Suppressor macrophage (primary cell): ENCODE measurements at places on chromosomes 1 and 21.

- no peak for DNase-seq
Observed at GRCh38 chr21:41662761-41663160, 104.1 kb downstream of the RIPK4 start.

- DNase-seq: no peak
Observed at GRCh38 chr1:81799939-81800694, 617 bp upstream of the ADGRL2 start.

DNA sequence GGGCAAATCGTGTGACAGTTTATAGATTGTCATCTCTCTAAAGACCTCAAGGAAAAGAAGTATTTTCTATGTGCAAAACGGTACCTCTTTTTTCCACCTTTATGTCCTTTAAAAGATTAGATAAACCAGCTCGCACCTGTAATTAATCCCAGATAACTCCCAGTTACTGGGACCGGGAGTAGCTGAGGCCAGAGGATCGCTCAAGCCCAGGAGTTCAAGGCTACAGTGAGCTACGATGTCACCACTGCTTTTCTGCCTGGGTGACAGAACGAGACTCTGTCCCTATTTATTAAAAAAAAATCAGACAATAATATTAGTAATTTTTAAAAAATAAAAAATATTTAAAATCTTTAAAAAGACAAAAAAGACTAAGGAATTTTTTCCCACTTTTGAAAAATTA, 141.4 kb downstream of the NR5A2 start:
- DNase-seq: no peak

DNA sequence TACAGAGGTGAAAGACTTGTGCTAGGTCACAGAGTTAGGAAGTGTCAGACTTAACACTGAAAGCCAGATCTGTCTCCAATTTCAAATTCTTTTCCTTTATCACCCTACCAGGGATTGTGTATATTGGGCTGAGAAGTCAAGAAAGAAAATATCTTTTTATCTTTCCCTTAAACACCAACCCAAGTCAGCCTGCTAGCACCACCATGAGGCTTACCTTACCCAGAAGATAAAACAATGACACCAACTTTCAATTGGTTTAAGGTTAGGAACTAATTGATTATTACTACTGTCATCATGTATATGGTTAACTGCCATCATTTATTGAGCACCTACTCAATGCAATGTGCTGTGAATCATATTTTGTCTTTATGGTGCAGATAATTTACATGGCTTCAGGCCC, 178.9 kb upstream of the FOXD3 start:
- no peak for DNase-seq

GRCh38 chr1:3775490-3776230, 3.1 kb downstream of the SMIM1 start:
- peak; percentile 70 for DNase-seq

DNA sequence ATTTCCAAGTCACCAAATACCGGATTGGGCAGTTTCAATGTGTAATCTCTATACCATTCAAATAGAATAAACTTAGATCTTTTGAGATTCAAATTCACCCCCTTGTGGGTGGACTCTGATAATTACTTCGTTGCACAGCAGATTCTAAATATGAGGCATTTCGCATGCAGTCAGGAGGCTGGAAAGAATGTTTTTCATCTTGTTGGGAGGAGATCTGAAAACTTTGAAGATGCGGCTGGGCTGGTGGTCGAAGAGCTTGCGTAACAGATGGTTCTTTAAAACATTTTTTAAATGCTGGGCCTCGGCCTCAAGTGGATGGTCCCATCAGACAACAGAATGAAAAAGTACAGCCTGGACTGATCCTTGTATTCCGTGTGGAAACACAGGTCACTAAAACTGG, 10.4 kb downstream of the NR5A2 start:
- DNase-seq: no peak

- DNase-seq: no peak
Observed at GRCh38 chr1:204870160-204870912, at the start of gene NFASC. Gene NFASC (plus strand): TSS chr1:204870862. CDS start chr1:204944316, 73,454 bp downstream.

- DNase-seq: peak; percentile 60
Observed at GRCh38 chr1:207866471-207867135, 44.3 kb downstream of the CD34 start.

DNA sequence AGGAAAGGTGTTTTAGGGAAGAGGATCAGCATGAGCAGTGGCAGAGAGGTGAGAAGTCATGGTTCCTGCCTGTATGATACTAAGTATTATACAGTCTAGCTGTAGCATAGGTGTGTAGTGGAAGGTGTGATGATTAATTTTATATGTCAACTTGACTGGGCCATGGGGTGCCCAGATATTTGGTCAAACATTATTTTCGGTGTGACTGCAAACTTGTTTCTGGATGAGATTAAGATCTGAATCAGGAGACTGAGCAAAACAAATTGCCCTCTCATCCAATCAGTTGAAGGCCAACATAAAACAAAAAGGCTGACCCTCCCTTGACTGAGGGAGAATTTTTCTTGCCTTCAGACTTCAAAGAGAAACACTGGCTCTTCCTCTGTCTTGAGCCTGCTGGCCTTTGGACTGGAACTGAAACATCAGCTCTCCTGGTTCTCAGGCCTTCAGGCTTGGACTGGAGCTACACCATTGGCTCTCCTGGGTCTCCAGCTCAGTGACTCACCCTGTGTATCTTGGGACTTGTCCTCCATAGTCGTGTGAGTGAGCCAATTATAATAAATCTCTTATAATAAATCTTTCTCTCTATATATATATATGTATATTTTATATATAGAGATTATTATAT, 6.8 kb upstream of the CDC42 start:
- DNase-seq: no peak

- no peak for DNase-seq
Observed at GRCh38 chr1:78171736-78172590, 126.2 kb downstream of the GIPC2 start.

DNA sequence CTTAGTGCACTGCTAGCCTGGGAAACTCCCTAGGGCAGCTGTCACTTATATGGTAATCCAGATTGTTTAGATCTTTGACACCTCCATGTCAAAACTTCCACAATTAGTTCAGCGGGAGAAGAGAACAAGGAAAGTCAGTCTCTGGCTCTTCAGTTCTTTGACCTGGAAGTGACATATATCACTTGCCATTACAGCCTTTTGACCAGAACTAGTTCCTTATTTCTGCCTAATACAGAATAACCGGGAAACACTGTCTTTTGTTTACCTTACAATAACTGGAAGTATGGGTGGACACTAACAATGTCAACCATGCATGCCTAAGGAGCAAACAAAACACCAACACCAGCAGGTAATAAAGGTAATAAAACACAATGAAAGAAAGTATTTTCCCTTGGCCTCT, 68.3 kb downstream of the C4BPA start:
- peak; percentile 29 for DNase-seq

- no peak for DNase-seq
Observed at GRCh38 chr1:217393896-217394295, 237.0 kb downstream of the GPATCH2 start.

- peak; percentile 64 for DNase-seq
Observed at GRCh38 chr1:154998818-154999570, 3.6 kb upstream of the ZBTB7B start.

DNA sequence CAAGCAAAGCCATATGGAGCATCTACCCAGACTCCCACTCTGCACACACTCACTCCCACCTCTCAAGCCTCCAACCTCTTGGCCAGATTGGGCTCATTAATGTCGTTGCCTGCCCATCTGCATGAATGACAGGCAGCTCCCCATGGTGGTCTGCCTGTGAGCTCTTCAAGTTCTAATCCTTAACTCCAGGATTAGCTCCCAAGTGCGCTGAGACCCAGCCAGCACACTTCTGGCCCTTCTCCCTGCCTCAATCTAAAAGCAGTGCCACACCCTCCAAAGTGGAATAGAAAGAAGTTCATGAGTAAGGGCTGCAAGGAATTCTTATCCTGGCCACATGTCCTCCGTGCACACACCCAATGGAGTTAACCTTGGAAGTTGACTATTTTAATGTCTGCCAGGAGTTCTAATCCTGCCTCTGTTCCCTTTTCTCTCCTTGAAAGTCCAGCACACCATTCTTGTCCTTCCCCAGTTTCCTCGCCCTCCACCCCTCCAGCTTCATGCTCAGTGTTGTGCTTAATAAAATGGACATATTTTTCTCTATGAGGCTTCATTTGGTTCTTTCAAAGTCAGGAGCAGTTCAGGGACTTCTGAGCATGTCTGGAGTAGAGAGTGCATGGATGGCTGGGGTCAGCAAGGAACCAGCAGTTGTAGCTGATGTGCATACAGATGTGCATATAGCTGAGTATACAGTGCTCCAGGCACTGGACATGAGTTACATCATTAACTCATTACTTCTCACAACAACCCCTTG, 30.1 kb downstream of the CAMK1G start:
- DNase-seq: no peak

- no peak for DNase-seq
Observed at GRCh38 chr1:186283374-186283773, 91.7 kb downstream of the TPR start.

DNA sequence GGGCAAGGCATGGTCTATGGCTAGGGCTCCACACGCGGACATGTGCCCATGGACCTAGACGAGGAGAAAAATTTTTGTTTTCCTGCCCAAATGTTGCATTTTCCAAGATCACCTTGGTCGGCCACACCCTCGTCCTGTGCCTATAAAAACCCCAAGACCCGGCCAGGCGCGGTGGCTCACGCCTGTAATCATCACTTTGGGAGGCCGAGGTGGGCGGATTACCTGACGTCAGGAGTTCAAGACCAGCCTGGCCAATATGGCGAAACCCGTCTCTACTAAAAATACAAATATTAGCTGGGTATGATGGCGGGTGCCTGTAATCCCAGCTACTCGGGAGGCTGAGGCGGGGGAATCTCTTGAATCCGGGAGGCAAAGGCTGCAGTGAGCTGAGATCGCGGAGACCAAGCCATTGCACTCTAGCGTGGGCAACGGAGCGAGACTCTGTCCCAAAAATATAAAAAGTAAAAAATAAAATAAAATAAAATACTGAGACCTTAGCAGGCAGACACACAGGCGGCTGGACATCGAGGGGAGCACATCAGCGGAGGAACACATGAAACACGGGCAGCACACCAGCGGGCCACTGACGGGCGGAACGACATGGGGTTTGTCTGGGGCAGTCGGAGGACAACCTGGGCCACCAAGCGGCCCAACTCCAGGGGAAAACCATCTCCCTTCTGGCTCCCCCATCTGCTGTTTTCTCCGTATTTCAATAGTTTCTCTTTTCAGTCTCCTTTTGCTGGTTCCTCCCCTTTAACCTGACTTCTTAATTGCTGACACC, 60.7 kb upstream of the TBX15 start:
- no peak for DNase-seq

DNA sequence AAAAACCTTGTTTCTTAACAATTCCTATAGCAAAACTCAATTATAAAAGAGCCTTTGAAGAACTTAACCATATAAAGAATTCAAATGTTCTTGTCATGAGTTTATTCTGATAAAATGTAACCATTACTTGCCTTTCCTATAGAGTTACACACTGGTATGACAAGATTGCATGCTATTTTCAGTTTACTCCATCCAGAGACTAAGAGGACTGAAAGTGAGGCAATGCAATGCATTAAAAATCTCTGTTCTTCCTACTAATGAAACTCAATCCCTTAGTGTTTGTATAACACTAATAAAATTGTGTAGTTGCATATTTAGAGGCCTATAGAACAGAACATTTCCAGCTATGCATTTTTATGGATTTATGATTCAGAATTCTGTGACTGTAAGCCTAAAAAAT, 88.1 kb downstream of the COP1 start:
- DNase-seq: no peak

DNA sequence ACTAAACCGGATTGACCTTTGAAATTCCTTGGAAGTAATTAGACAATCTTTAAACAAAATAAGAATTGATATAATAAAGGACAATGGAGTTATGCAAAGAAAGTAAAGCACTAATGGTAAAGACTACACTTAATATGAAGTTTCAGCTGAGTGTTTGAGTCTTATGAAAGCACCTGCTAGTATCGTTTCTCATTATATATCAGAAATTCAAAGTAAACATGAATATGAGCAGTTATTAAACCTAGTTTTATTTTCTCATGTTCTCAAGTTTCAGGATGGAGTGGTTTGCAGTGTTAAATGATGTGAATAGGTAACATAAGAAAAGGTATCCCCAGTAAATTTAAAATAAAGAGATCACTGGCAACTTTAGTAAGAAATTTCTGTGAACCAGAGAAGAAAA, 188.6 kb downstream of the ZP4 start:
- no peak for DNase-seq

GRCh38 chr1:67608661-67609576, 76.1 kb upstream of the GADD45A start:
- no peak for DNase-seq

- DNase-seq: no peak
Observed at GRCh38 chr1:198101716-198102453, 54.9 kb upstream of the NEK7 start.

GRCh38 chr1:100506217-100506616, 31.7 kb upstream of the GPR88 start:
- no peak for DNase-seq

GRCh38 chr1:159204161-159205141, at the start of gene ACKR1:
Gene ACKR1 (plus strand): TSS chr1:159204875. CDS start chr1:159204960, 85 bp downstream.
- no peak for DNase-seq

DNA sequence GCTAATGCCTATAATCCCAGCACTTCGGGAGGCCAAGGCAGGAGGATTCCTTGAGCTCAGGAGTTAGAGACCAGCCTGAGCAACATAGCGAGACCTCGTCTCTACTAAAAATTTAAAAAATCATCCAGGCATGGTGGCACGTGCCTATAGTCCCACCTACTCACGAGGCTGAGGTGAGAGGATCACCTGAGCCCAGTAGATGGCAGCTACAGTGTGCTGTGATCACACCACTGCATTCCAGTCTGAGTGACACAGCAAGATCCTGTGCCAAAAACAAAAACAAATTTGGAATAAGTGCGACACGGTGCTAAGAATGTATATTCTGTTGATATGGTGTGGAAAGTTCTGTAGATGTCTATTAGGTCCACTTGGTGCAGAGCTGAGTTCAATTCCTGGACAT, 15.1 kb downstream of the USP33 start:
- DNase-seq: no peak

- no peak for DNase-seq
Observed at GRCh38 chr1:245463392-245464165, 308.8 kb downstream of the KIF26B start.

DNA sequence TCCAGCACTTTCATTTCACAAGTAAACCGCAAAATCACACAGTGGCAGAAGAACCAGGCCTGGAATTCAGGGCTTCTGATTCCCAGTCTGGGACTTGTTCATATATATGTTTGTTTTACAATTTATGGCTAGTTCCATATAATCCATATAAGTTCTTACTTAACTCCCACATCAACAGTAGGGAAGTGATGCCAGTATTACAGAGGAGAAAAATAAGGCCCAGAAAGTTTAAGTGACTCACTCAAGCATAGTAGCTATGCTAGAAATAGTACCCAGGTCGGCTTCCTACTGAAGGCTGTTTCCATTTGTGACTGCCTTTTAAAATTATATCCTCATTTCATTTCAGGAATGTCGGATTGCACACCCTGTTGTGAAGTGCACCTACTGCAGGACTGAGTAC, 1.4 kb downstream of the FAM76A start:
- DNase-seq: peak; percentile 65

- DNase-seq: no peak
Observed at GRCh38 chr1:231827337-231828105, 200.9 kb downstream of the DISC1 start.

- DNase-seq: peak; percentile 98
Observed at GRCh38 chr1:234980645-234981396, 147.8 kb downstream of the TOMM20 start.

- no peak for DNase-seq
Observed at GRCh38 chr1:231045286-231045685, 5.2 kb upstream of the FAM89A start.
